NB4 (cell line): ENCODE measurements at places on chromosomes 13 and 19.

- DNase-seq = peak; percentile 81
Measured at GRCh38 chr13:48126944-48127830, 32.3 kb upstream of the MED4 start.

DNA sequence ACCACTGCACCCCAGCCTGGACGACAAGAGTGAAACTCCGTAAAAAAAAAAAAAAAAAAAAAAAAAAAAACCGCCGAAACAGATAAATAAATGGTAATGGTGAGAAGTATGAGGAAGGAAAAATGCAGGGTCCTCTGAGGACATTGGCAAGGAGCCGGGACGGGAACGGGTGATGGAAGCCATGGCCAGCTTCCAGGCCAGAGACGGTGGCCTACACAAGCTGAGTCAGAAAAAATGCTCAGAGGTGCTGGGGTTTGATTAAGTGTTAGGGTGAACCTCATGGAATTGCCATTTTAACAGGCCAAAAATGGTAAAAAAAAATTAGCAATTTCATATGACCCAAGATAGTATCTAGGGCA, 866 bp upstream of the ZSWIM4 start:
- no peak for DNase-seq

DNA sequence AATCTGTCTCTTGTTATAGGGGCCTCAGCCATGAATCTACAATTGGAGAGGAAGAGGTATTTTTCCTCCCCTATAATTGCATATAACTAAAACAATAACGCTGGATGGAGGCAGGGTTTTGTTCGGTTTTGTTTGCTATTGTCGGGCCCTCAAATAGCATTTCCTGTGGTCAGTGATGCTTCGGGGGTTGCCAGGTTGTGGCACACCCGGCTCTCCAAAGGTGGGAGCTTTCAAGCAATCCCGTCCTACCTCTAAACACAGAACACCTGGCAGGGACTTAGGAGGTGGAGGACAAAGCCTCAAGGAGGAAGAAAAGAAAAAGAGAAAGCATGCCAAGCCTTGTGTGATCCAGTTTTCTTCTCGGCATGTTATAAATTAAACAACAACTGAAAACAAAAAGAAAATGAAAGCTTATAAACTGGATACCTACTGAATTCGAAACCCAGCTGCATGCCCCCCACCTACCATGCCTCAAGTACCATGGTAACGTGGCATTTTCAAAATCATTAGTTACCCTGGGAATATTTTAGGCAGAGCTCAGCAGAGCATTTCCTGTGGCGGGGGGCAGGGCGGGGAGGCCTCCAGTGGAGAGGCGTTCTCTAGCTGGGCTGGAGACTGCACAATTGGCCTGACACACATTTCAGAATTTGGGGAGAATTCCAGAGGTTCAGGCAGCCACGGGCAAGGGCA, 213.8 kb downstream of the DCLK1 start:
- no peak for DNase-seq

DNA sequence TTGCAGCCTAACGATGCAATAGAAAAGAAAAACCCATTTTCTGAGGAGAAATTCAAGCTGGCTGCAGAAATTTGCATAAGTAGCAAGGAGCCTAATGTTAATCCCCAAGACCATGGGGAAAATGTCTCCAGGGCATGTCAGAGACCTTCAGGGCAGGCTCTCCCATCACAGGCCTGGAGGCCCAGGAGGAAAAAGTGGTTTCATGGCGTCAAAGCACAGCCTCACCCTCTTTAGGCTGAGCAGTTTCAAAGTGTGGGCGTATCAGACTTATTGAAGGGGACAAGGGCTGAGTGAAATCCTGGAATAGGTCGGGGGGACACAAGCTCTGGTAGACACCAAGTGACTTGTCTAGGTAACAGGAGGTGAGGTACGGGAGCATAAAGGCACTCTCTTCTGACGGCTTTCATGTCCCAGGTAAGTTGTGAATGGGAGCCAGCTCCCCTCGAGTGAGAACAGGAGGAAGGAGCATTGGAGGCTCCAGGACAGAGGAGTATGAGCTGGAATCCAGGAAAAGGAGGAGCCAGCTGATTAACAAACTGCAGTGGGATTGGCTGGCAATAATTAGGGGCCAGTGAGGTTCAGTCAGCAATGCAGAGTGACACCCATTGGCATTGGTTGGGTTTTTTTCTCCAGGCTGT, 35.8 kb downstream of the MRPL57 start:
- no peak for DNase-seq

GRCh38 chr13:84433024-84433423, 550.8 kb upstream of the SLITRK1 start:
- DNase-seq = no peak

- peak; percentile 31 for DNase-seq
Measured at GRCh38 chr19:13959962-13960862, 7.9 kb downstream of the DCAF15 start.

DNA sequence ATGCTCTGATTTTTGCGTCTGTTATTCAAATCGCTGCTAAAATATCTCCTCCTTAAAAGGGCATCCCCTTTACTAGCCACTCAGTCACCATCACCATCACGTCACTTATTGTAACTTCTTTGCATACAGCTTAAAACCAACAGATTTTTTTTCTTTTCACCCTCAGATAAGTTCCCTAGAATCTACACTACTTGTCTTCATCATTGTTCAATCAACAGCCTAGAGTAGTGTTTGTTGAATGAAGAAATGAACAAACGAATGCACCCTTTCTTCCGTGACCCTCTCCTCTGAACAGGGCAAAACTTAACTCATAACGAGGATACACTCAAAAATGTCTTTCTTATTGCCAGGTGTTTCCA, 1.1 kb upstream of the AKAP11 start:
- no peak for DNase-seq

GRCh38 chr19:44846455-44847143, 502 bp downstream of the NECTIN2 start:
- no peak for DNase-seq

DNA sequence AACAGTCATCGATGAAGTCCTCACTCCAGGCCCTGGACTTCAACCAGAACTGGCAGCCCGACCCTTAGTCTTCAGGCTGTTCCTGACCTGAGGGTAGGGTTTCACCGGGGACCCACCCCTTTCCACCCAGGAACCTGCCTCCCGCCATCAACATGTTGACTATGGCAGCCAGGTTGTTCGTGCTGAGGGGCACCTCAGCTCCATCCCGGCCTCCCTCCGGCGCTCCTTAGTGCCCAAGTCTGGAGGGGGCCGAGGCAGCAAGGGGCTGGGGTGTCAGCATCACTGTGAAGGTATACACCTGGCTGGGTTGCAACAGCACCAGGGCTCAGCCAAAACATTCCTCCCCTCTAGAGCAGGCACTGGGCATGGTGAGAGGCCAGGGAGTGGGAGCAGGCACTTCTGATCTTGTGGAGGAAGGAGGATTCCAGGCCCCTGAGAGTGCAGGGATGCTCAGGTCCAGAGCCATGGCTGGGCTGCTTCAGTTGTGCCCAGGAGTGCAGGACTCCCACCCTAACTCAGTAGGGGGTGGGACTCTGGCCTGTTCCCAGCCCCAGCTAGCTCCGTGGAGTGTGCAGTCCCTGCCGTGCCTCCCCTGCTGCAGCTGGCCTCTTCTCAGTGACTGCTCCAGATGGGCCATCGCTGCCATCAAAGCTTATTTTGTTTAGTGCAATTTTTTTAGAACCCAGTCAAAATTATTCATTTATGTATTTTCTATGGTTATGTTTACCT, 1445.9 kb downstream of the PCDH9 start:
- DNase-seq = no peak

DNA sequence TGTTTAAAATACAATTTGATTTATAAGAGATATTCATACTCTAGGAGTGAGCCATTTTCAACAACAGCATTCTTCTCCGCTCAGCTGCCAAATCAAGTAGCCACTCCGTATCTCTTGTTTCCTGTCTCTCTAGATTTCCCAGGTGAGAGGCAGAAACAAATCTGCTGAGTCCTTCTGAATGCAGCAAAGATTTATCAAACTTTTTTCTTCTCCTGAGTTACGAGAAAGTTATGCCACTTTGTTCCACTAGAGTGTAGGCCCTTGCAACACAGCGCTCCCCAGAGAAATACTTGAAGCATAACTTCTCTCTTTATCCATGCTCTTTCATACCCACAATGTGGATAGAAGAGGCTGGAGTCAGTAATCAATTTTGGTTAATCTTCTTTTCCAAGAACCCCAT, 1960.8 kb downstream of the OLFM4 start:
- peak; percentile 16 for DNase-seq

- DNase-seq = no peak
Measured at GRCh38 chr19:40452016-40452415, 7.9 kb upstream of the SERTAD3 start.

DNA sequence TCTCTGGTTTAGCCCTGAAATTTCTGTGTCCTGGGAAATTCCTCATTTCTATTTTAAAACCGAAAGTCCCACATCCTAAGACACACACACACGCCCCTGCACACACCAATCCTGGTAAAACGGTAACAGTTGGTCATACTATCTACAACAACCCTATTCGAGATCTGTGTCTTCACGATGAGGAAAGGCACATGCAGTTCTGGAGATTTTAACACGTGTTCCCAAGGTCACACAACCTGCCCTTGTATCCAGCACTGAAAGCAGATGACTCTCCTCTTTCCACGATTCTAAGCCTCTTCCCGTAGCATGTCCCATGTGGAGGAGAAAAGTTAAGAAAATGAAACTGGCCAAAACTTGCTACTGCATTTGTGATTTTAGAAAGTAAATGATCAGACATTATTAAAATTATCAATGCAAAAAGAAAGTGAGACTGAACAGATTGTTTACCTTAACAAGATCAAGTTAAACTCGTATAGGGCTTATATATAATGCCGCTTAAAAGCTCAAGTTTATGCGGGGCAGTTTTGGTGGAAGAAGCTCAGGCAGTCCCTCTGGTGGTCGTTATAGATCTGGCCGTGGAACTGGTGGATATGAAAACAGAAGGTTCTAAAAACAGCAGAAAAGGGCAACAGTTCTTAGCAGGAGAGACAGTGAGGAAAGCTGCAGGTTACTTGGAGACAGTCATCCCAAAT, 32.7 kb downstream of the VSTM1 start:
- peak; percentile 58 for DNase-seq

GRCh38 chr13:29543230-29544215, 52.0 kb downstream of the SLC7A1 start:
- peak; percentile 89 for DNase-seq

DNA sequence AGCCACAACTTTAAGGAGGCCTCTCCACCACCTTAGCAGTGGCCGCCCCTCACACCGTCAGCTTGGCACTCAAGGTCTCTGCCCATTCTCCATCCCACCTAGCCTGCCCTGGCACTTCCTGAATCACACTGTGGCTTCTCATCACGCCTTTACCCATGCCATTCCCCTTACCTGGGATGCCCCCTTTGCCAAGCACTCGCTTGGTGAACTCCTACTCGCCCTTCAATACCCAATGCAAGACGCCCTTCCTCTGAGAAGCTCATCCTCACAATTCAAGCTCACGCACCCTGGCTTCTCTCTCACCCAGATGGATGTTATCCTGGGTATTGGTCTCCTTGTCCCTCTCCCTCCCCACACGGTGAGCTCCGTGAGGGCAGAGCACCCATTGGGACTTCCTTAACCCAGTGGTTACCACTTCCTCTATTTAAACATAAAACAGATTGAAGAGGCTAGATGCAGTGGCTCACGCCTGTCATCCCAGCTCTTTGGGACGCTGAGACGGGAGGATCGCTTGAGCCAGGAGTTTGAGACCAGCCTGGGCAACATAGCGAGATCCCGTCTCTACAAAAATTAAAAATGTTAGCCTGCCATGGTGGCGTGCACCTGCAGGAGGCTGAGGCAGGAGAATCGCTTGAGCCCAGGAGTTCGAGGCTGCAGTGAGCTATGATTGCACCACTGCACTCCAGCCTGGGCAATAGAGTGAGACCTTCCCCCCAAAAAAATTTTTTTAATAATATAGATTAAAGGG, 12.6 kb upstream of the SHD start:
- DNase-seq = no peak

- DNase-seq = no peak
Measured at GRCh38 chr13:75723901-75724300, 87.8 kb downstream of the LMO7 start.

- DNase-seq = no peak
Measured at GRCh38 chr13:34469196-34469986, 472.7 kb upstream of the NBEA start.

DNA sequence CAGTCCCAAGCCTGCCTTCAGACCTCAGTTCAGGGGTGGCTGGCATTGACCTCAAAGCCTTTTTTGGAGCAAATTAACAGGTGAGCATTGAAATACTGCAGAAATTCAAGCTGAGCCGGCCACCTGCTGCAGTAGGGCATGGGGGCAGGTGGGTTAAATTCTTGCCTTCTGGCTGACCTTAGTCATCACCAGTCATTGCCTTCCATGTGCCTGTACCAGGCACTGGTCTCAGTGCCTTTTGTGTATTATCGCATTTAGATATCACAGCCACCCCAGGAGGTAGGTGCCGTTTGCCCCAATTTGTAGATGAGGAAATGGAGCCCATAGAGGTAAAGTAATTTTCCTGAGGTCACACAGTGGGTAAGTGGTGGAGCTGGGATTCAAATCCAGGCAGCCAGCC, 7.2 kb downstream of the PPP1R37 start:
- DNase-seq = no peak

DNA sequence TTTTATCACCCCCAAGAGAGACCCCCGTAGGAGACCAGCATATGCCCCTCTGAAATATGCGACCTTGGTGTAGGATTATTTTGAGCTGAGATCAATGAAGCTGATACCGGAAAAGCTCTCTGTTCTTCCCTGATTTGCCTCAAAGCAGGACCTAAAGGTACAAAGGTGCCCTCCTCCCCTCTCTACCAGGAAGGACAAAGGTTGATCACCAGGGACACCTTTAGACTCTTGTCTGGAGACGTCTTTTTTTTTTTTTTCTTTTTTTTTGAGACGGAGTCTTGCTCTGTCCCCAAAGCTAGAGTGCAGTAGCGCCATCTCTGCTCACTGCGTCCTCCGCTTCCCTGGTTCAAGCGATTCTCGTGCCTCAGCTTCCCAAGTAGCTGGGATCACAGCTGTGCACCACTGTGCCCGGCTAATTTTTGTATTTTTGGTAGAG, 792 bp upstream of the PEX11G start:
- no peak for DNase-seq

DNA sequence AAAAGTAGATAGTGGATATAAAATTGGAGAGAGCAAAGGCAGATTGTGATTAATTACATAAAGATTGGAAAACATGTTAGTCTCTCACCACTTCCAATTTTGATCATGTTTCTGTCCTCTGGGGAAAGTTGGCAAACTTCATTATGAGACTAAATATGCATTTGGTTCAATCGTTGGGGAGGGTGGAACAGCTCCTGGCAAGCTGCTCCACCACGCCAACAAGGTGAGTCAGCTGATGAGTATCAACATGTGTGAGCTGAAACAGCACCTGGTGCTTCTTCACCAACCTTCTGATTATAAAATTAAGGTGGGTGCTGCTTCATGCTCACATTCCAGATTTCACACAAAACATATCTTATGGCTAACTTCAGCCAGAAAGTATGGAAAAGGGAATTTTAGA, 1784.6 kb downstream of the SLITRK5 start:
- no peak for DNase-seq

- peak; percentile 84 for DNase-seq
Measured at GRCh38 chr19:11203194-11204075, 6.1 kb upstream of the KANK2 start.
